Vein endothelial cell (primary cell): ENCODE measurements at places on chromosomes 13 and 19. TPM values are rescaled to one million over a fixed set of nuclear protein-coding genes. Genes with fewer than 3 reads are reported as not detected.

Gene MYO1F
- total RNA-seq, result under 0.01 and 0.10 TPM in 2 replicates

Gene DCT
- total RNA-seq, result 0.10 TPM in 1 of 2 replicates, not detected in the other

Gene PAK4
- 15.8 and 21.6 TPM in 2 replicates for total RNA-seq

Gene UNC13A
- total RNA-seq, result under 0.01 and 0.19 TPM in 2 replicates

Gene C19orf67
- total RNA-seq, result not detected in 2 replicates

Gene ZNF540
- 0.19 and 0.33 TPM in 2 replicates for total RNA-seq

Gene PCDH9
- 3.3 and 10.7 TPM in 2 replicates for total RNA-seq

Gene SLC10A2
- not detected in 2 replicates for total RNA-seq

Gene NTN5
- total RNA-seq, result not detected in 2 replicates

Gene FCHO1
- 1.5 and 3.3 TPM in 2 replicates for total RNA-seq

Gene HSH2D
- not detected in 2 replicates for total RNA-seq

Gene NKG7
- total RNA-seq, result not detected in 2 replicates

Gene ZNF490
- 7.2 and 9.9 TPM in 2 replicates for total RNA-seq

Gene AP1M2
- not detected in 2 replicates for total RNA-seq

Gene POU2F2
- 1.3 and 1.5 TPM in 2 replicates for total RNA-seq

Gene SHISA7
- total RNA-seq, result not detected in 2 replicates

Gene PCP2
- not detected in 2 replicates for total RNA-seq
